Mammary epithelial cell (primary cell): ENCODE measurements at places on chromosomes 1 and 21. TPM values are rescaled to one million over a fixed set of nuclear protein-coding genes. Genes with fewer than 3 reads are reported as not detected.

GRCh38 chr1:47710329-47711071 is 272.7 kb downstream of the FOXD2 start:
- peak; percentile 41 for DNase-seq

GRCh38 chr1:166947398-166948043 is 27.8 kb downstream of the ILDR2 start:
- peak; percentile 33 for DNase-seq

- DNase-seq, result no peak
Observed at GRCh38 chr1:98813738-98814309, 152.3 kb downstream of the SNX7 start.

- DNase-seq, result peak; percentile 47
Observed at GRCh38 chr21:28516991-28517592, 475.6 kb downstream of the LTN1 start.

DNA sequence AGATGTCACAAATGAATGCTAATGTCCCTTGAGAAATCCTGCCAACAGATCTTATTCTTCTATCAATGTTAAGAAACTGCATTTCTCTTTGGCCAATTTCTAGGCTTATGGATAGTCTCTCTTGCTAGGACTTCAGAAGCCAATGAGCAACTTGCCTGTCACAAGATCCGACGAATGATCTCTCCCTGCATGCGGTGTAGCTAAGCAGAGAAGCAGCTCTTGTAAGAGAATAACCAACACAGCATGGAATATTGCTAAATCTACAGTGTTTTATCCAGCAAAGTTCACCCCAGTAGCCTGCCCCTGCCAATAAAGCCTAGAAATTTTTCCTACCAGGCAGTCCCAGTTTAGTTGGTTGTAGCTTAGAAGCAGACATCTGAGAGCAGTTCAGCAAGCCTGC is 2.1 kb upstream of the SLC44A5 start:
- DNase-seq, result no peak

DNA sequence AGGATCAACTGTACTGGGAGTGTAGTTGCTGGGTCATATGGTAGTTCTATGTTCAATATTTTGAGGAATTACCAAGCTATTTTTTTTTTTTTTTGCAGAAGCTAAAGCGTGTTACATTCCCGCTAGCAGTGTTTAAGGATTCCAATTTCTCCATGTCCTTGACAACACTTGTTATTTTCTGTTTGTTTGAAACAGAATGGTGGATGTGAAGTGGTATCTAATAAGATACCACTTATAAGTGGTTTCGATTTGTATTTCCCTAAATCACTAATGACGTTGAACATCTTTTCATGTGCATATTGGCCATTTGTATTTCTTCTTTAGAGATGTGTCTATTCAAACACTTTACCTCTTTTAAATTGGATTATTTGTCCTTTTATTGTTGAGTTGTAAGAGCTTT is 112.2 kb downstream of the DISP1 start:
- DNase-seq, result no peak

GRCh38 chr1:85615586-85616363 is 35.2 kb downstream of the CCN1 start:
- no peak for DNase-seq

- DNase-seq, result peak; percentile 18
Observed at GRCh38 chr1:111989531-111990025, at the start of gene KCND3. KCND3 (minus strand) TSS chr1:111989668.

- DNase-seq, result no peak
Observed at GRCh38 chr1:217524787-217525520, 105.9 kb downstream of the GPATCH2 start.

DNA sequence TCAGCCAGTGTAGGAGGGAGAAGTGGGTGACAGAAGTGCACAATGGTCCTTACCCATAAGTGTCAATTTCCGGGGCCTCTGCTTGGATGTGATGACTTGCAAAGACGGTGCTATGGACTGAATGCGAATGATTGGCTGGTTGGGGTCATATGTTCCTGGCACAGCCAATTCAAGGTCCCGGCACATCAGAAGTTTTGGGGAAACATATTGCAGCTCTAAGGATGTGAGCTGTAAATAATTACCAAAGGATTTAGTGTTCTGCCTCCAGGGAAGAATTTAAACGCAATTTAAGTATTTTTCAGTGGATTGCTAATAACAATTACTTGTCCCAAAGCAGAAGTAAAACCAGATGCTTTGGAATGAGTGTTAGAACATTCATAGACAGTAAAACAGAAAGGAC is 26.9 kb upstream of the EXOSC10 start:
- DNase-seq, result no peak

DNA sequence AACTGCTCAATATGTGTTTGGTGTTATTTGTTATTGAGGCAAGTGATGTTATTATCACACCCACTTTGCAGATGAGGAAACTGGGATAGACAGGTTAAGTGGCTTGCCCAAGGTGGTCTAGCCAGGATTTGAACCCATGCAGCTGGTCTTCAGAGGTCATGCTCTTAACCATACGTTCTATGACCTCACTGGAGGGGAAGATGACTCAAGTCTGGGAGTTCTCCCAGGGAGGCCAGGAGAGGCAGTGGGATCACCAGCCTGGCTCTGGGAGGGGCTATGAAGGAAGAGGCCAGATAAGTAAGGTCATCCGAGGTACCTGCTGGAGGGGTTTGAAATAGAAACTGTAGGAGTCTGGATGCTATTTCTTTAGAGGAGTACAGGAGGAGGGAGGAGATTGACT is 95.3 kb downstream of the NAV1 start:
- no peak for DNase-seq

- peak; percentile 84 for DNase-seq
Observed at GRCh38 chr1:12386130-12386529, 156.3 kb downstream of the VPS13D start.

DNA sequence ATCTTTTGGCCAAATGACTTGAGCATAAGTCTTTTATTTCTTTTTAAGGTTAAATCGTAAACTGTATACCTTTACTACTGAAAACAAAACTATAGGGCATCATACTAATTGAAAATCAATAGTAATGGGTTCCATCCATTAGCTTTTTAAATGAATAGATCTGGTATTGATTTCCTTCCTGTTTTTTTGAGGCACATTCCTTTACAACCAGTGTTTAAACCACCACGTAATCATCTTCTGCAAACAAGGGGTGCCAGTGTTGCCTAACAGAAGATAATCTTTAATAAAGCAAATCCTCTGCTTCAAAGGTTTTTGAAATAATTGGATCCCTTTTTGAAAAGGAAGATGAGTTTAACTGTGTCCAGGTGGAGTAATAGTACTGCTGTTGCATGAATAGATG is 48.7 kb upstream of the ANGPTL1 start:
- DNase-seq, result no peak

DNA sequence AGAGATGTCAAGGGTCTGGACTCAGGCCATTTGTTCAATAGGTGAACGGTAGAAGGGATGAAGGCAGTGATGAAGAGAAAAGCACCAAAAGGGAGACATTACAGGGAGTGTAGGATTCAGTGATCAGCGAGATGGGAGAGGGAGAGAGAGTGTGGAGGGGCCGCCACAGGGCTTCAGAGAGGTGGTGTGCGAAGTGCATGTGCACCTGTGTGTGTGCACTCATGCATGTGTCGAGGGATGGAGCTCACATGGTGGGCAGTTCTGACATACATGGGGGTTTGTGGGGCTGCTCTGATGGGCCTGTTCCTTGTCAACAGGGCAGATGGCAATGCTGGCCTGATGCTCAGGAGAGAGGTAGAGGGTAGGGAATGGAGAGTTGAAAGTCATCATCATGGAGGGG is 11.4 kb upstream of the KCNA2 start:
- DNase-seq, result no peak

- no peak for DNase-seq
Observed at GRCh38 chr1:106564192-106564591, 492.3 kb upstream of the PRMT6 start.

GRCh38 chr1:66980745-66981367 is 56.1 kb downstream of the MIER1 start:
- peak; percentile 35 for DNase-seq

DNA sequence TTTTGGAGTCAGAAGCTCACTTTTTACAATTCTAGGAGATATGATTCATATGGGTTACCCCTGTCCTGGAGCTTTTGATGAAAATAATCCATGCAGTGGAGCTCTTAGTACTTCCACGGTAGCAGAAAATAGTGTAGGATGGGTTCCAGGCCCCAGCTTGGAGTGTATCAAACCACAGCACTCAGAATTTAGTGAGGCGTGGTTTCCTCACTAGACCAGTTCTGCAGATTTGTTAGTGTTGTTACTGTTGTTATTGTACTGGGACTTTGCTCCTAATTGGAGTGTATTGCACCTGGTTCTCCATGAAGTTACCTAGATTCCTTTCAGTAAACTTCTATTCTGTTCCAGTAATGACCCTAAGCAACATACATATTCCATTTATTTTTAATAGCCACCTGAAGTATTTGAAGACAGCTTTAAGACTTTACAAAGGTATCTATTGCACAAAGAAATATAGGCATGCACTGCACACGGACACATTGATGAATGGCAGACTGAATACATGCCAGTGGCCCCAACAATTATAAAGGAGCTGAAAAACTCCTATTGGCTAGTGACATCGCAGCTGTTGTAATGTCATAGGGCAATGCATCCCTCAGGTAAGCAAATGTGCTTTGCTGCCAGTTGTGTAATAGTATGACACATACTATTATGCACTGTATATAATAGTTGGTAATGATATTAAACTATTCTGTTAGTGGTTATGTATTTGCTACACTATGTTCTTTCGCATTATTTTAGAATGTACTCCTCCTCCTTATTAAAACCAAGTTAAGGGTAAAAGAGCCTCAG is 1058.0 kb downstream of the KCNT2 start:
- DNase-seq, result no peak

DNA sequence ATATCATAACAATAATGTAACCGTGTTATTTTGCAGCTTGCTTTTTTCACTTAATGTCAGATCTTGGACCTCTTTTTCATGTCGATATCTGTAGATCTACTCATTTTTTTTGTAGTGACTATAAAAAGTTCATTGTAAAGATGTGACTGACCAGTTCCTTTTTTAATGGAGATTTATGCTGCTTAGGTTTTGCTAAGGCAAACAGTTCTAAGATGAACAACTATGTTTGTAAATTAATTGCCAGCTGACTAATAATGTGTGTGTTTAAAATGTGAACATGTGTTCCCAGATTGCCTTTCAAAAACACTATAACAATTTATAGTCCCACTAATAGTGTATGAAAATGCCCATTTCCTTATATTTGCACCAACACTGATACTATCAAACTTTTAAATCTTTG is 18.1 kb upstream of the EPS8L3 start:
- DNase-seq, result no peak

GRCh38 chr1:56168176-56168575 is 411.2 kb downstream of the PLPP3 start:
- no peak for DNase-seq

- DNase-seq, result no peak
Observed at GRCh38 chr1:178954325-178954690, 71.4 kb upstream of the FAM20B start.

DNA sequence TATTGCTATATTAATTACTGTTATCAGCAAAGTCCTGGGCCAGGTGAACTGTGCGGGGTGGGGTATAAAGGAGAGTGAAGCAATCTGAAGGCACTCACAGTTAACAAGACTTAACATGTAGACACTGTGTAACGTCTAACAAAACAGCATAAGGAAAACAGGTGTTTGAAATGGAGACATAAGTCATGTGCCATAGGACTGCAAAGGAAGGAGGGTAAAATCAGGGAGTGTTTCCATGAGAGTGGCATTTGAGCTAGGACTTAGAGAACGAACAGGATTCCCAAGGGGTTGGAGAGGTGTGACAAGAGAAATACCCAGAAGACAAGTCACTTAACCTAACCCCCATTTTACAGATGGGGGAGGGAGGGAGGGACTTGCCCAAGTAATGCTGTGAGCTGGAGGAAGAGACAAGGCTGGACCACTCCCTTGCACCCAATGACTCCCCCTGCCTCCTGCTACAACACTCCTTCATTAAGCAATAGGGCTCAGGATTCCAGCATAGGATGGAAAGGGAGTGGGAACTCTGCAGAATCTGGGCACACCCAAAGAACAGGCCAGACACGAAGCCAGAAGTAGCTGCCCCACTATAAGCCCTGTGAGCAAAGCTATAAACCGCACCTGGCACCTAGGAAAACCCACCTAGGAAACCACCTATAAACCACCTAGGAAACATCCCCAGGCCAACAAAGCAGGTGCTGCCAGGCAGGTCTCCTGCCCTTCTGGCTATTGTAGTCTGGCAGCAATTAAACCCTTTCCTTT is 6.6 kb downstream of the PEF1 start:
- DNase-seq, result peak; percentile 58

GRCh38 chr1:29410476-29410875 is 174.2 kb downstream of the PTPRU start:
- DNase-seq, result peak; percentile 39

DNA sequence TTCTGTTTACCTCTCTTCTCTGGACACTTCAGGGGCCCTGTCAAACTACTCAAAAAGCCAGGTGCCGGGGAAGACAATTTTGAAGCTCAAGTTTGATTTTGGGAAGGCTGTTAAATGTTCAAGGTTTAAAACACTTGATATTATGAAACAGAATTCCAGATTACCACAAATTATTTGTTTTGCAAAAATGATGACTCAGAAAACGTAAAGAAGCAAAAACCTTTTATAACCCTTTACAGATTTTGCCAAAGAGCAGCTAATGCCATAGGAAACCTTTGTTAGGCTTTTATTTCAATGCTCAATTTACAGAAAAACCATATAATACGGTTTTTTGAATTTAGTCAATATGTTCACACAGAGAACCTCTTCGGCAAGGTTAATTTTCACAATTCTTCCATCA is 593.4 kb upstream of the ZP4 start:
- DNase-seq, result peak; percentile 8

NFASC gene
- 37.1 and 37.6 TPM in 2 replicates for total RNA-seq

CZIB gene
- 24.8 TPM for total RNA-seq

LCK gene
- total RNA-seq, result not detected

SORT1 gene
- total RNA-seq, result 16.6 and 24.6 TPM in 2 replicates

FLG2 gene
- total RNA-seq, result not detected in 2 replicates

SH3BGR gene
- total RNA-seq, result 4.2 and 19.1 TPM in 2 replicates

DNM3 gene
- total RNA-seq, result 2.2 and 6.4 TPM in 2 replicates
